Anterior cingulate cortex (tissue), 58 donors: ENCODE measurements at places on chromosomes 1 and 21.

GRCh38 chr1:199124351-199124750 lies 485.5 kb downstream of the PTPRC start:
- no peak for DNase-seq

- DNase-seq, result no peak
Measured at GRCh38 chr1:208405014-208405413, 160.8 kb upstream of the PLXNA2 start.

GRCh38 chr1:57719274-57719673 lies 295.4 kb upstream of the DAB1 start:
- DNase-seq, result no peak

- DNase-seq, result no peak
Measured at GRCh38 chr1:219175212-219175564, 1.5 kb downstream of the LYPLAL1 start.

- no peak for DNase-seq
Measured at GRCh38 chr1:22184892-22185612, 42.2 kb upstream of the WNT4 start.

DNA sequence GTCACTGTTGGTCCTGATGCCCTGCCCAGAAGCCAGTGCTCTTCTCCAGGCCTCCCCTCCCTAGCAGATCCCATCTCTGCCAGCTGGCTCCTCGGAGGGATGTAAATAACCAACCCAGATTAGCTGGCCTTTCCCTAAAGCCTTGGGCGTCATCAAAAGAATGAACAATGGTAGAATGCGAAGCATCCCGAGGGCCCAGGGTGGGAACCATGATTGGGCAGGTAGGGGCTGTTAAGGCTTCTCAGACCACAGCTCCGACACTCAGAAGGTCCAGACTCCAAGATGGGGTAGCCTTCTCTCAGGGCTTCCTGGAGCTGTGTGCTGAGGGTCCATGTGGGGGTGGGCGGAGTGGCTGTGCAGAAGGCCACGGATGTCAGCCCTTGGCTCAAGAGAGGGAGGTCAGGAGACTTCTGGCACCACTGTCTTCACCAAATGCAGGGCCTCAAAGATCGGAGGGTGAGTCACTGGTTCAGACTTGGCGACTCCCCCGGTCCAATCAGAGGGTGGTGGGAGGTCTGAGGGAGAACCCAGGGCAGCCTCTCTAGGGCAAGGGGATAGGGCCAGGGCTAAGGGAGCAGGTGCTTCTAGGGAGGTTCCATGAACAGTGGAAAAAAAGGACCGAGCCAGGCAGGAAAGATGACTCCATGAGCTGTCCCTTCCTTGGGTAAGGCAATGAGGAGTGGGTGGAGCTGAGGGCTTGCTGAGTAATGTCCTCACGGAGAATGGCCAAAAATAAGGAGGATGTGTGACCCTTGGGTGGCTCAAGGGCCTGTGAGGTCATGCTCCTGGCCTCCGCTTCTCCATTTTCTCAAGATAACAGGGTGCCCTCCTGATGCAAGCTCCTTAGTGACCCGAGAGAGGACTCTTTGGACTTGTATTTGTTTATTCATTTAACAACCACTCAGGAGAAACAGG lies 58.4 kb upstream of the EPS8L3 start:
- no peak for DNase-seq

GRCh38 chr1:223794136-223794880 lies 51.4 kb downstream of the TP53BP2 start:
- no peak for DNase-seq

GRCh38 chr1:18530587-18531502 lies 50.1 kb downstream of the KLHDC7A start:
- DNase-seq, result no peak

- no peak for DNase-seq
Measured at GRCh38 chr1:184518736-184519357, 132.0 kb downstream of the C1orf21 start.

DNA sequence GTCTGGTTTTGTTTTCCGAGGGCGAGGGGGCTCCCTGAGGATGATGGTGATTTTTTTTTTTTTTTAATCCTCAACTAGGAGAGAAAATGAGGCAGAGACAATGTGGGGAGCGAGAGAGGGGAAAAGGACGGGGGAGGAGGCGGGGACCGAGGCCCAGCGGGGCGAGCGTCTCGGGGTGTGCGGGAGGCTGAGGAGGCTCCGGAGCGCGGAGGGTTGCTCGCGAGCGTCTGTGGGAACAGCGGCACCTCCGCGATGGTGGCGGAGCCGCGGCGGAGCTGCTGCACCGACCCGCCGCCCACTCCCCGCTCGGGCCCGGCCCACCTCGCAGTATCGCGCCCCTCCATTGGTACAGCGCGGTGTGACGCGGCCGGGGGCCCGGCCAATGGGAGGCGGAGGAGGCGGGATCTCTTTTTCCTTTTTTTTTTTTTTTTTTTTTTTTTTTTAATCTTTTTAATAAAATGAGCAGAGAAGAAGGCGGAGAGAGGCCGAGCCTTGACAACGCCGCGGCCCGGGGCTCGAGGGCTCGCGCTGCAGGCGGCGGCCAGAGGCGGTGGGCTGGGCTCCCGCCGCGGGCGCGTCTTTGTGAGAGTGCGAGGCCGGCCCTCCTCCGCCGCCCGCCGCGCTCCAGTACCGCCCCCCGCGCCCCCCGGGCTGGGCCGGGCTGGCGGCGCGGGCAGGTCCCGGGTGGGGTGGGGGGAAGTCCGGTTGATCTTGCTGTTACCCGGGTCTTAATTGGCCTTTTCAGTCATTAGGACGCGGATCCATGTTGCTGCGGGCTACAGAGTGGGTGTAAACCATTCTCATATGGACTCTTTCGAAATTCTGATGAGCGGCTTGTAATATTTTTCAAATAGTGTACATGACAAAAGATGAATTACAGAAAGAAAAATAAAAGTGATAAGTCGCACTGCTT lies at the start of gene RERE:
TSS of gene RERE (minus strand) at position 229 of the 913 bp plus-strand sequence.
- DNase-seq, result peak; percentile 89

GRCh38 chr1:163820226-163820625 lies 498.5 kb downstream of the NUF2 start:
- DNase-seq, result no peak

DNA sequence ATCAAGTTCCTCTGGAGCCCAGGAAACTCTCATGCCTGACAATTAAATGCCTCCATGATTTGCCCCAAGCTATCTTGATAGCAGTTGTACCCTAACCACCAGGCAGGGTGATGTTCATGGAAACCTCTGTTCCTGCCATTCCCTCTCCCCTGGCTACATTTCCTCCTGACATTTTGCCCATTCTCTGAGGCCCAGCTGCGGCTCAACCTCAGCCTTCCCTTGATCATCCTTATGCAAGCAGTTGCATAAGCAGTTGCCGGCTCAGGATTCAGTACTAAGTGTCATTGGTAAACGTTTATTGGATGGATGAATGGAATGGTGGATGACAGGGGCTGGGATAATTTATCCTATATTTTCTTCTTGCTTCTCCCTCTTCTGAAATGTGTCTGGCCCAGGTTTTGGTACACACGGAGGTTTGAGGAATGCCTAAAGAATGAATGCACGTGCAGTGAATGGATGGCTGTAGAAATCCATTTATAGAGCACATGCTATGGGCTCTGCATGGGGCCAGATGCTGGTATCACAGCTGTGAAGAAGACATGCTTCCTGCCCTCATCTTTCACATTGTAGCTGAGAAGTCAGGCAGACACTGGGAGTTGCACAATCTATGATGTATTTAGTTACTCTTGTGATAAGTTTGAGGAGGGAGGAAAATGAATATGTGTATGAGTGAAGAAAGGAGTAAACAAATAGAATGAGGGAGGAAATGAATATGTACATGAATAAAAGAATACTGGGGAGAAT lies 261.8 kb downstream of the FOXD2 start:
- no peak for DNase-seq

DNA sequence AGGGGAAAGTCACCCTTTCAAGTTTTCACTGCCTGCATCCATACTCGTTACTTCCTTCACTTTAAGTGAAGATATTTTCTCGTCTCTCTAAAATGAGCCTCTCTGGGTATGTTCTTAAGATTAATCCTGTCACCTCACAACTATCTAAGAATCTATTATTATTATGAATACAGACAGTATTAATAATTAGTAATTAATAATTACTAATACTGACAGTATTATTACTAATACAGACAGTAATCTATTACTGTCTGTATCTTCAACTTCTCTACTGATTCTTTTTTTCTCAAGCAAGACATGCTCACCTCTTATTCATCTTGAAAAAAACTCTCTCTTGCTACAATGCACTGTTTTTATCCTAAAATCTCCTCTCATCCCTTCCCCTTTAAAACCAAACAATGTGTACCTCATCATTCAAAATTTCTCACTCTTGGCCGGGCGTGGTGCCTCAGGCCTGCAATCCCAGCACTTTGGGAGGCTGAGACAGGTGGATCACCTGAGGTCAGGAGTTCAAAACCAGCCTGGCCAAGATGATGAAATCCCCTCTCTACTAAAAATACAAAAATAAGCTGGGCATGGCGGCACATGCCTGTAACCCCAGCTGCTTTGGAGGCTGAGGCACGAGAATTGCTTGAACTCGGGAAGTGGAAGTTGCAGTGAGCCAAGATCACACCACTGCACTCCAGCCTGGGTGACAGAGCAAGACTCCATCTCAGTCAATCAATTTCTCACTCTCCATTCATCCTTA lies 7.8 kb downstream of the NRDC start:
- DNase-seq, result no peak

DNA sequence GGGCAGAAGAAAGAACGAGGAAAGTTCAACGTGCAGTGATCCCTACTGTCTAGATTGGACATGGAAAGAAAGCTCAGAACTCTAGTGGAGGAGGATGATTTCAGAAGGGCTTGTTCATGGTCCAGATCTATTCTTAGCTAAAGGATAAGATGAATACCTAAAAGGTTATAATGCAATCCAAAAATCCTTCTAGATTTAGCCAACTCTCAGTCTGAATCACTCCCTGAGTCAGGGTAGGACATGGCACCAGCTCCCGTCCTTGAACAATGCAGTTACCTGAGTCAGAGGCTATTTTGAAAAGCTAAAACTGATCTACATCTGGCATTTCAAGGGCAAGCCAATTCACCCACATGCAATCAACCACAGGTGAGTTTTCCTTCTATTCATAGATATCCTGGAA lies 38.8 kb upstream of the HIVEP3 start:
- no peak for DNase-seq

GRCh38 chr1:211332036-211332616 lies 5.5 kb downstream of the TRAF5 start:
- DNase-seq, result no peak

DNA sequence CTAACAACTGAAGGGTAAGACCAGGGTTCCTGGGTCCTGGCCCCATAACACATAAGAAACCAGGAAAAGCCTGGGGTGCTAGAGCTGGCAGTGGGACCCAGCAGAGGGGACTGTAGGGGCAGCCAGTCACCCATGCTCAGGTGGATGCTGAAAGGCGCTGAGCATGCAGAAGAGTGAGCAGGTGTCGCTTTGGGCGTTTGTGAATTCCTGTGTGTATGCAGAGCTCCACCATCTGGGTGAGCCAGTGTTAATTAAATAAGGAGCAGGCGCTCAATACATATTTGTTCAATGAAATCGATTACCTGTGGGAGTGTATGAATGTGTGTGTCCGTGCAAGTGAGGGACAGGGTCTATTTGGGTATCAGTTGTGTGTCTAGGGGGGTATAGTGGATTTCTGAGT lies 499 bp downstream of the C1QA start:
- no peak for DNase-seq

- no peak for DNase-seq
Measured at GRCh38 chr1:200668514-200669313, 993 bp downstream of the DDX59 start.

GRCh38 chr1:84077476-84078107 lies 66.5 kb upstream of the PRKACB start:
- peak; percentile 85 for DNase-seq

- DNase-seq, result peak; percentile 42
Measured at GRCh38 chr1:89557445-89557825, 32.8 kb downstream of the LRRC8B start.

GRCh38 chr1:59071876-59072582 lies 224.9 kb upstream of the FGGY start:
- no peak for DNase-seq

DNA sequence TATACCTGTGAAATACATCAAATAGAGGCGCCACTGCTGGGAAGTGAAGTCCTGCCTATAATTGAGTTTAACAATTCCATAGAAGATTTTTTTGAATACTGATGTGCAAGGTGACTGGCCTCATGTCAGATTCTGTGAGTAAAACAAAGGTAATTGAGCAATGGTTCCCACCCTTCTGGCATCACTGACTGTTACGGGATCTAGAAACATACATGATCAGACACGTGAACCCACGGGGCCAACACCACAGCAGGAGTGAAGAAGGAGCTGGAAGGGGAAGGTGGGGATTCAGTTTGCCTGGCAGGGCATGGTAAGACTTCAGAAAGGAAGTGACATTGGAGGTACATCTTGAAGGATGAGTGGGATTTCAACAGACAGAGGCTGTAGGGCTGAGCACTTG lies 270.2 kb downstream of the DISC1 start:
- no peak for DNase-seq

DNA sequence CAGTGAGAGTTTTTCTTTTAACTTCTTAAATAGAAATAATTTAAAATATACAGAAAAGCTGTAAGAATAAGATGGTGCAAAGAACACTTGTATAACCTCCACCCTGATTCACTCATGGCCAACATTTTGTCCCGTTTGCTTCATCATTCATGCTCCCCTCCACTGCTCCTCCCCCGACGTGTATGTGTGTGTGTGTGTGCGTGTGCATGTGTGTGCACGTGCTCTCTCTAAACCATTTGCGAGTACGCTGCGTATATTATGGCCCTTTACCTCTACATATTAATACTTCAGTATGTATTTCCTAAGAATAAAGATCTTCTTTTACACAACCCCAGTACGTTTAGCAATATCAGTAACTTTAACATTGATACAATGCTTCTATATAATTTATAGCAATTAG lies 43.0 kb downstream of the TRAF5 start:
- DNase-seq, result no peak

GRCh38 chr1:89829186-89829585 lies 8.4 kb downstream of the LRRC8D start:
- DNase-seq, result no peak

DNA sequence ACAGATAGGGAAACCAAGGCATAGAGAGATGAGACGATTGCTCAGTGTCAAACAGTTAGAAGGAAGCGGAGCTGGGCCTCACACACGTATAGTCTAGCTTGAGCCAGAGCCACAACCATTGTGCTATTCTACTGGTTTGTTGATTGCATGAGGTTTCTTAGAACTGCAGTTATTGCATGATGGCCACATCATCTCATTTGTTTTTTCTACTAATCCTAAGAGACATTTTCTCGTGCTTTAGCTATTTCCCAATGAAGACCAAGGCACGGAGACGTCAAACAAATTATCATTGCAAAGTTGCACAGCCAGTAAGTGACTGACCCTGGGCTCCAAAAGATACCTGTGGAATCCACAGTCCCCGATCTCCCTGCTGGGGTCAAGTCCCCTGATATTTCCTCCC lies 25.1 kb upstream of the ZNF362 start:
- no peak for DNase-seq

GRCh38 chr1:84689514-84690396 lies 506 bp downstream of the SSX2IP start:
- DNase-seq, result peak; percentile 72

- no peak for DNase-seq
Measured at GRCh38 chr1:37475380-37476086, 1.2 kb downstream of the ZC3H12A start.

DNA sequence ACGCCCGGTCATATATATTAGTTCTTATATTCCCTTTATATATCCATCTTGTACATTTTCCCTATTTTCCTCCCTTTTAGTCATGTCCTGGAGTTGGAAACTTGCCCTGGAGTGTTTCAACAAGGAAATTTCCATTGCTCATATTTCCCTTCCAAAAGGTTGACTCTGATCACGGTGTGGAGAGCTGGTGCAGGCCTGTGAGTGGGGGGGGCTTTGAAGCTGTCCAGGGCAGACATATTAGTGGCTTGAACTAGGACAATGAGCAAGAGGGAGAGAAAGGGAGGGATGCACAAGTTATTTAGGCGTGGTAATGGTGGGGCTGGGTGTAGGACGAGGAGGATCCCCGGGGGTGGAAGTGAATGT lies 30.4 kb upstream of the TMEM61 start:
- no peak for DNase-seq
